ENCODE measurements at places on chromosomes 6 and 20.
A peak's percentile ranks its signal among the peaks of the same experiment; 100 is the strongest.

DNA sequence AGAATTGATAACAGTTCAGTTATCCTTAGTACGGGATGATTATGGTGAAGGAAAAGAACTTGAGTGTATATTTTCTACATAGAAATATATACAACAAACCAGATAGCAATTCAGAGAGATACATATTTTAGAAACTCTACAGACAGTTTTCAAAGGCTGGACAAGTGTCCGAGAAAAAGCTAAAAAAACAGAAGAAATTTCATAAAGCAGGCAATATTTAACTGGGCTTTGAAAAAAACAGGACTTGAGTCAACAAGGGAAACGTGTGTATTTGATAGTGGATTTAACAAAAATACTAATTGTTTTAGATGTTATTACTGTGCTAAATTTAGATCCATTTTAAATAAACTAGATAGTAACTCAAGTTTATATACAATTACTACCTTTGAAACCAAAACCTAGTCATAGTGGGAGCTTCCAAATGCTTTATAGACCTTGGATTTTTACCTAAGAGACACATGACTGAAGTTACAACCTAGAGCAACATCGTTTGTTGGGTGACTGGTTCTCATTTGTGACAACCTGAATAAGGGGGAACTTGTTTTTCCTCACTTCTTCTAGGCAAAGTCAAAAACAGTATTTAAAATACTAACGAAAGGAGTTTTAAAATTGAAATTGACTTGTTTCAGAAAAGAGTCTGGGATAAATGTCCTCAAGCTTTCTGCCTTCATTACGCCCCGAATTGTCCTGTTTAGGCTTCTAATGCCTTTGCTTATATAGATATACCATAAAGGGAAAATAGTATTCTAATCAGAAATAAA, 116.7 kb upstream of the PRSS16 start:
- DNase-seq: no peak

DNA sequence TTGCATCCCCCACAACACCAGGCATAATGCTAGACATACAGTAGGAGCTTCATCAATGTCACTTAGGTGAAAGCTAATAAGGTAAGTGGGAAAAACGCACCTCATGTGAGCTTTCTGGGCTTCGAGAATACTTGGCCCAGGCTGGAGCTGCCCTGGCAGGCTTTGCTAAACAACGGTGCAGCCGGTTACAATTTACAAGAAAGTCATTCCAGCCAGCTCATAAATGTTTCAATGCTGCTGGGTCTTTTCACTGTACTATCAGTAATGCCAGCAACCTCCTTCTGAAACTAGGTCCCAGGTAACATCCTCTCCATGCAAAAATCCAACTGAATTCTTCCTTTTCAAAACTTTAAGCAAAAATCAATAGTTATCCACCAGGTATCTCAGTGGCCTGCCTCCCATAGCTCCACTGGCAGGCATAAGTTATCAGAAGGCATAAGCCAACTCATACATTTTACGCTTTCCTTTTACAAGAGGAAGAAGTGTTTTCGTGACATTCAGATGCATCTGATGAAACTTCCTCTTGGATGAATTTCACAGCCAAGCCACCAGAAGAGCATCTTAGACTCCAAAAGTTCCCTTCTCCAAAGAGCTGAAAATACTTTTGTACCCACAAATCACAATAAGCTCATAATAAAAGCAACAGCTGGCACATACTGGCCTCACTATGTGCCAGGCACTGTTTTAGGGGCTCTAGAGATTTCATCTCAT, 56.3 kb downstream of the RTN4IP1 start:
- no peak for DNase-seq

- no peak for DNase-seq
Measured at GRCh38 chr6:9540126-9540525, 874.7 kb downstream of the TFAP2A start.

GRCh38 chr6:151338651-151339200, 52.6 kb downstream of the ZBTB2 start:
- DNase-seq: no peak

GRCh38 chr20:3209257-3209945, at the start of gene ITPA:
Gene ITPA, plus strand, starts transcription at chr20:3209498. Its CDS starts 54 bp downstream, at chr20:3209552.
- DNase-seq: peak; percentile 32

DNA sequence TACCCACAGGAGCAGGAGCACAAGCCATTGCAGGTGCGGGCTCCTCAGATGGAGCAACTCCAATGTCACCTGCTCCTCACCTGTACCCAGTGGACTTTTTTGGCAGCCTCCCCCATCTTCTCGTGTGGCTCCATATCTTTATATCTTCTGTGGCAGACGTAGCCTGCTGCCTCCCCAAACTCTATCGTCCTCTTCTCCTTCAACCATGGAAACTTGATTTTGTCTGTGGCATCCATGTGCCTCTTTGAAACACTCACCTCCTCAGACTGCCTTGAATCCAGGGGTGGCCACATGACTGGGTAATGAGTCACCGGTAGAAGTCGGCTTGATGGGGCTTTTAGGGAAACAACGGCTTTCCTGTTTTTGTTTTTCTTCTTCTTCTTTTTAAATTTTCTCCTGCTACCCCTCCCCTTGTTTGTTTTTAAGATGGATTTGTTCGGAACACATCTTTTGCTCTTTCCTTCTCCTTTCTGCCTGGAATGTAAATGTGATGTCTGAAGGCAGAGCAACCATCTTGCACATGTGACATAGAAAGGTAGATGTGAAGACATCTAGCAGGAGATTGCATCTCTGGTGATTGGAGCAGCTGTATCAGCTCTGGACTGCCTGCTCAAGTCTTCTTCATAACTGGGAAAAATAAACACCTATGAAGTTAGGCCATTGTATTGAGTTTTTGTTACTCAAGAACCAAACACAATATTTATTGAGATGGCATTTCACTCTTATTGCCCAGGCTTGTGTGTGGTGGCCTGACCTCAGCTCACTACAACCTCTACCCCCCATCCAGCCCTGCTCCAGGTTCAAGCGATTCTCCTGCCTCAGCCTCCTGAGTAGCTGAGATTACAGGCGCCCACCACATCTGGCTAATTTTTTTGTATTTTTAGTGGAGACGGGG, 69.9 kb upstream of the DDR1 start:
- peak; percentile 81 for DNase-seq

Measured in fibroblast of upper back skin (primary cell).